Activated T-cell treated with anti-CD3 and anti-CD28 coated beads, Interleukin-2, amount 50 U/mL, for 24 hours (primary cell): ENCODE measurements at places on chromosomes 13 and 19.

GRCh38 chr13:109101550-109102144 lies 472.2 kb downstream of the MYO16 start:
- no peak for DNase-seq

DNA sequence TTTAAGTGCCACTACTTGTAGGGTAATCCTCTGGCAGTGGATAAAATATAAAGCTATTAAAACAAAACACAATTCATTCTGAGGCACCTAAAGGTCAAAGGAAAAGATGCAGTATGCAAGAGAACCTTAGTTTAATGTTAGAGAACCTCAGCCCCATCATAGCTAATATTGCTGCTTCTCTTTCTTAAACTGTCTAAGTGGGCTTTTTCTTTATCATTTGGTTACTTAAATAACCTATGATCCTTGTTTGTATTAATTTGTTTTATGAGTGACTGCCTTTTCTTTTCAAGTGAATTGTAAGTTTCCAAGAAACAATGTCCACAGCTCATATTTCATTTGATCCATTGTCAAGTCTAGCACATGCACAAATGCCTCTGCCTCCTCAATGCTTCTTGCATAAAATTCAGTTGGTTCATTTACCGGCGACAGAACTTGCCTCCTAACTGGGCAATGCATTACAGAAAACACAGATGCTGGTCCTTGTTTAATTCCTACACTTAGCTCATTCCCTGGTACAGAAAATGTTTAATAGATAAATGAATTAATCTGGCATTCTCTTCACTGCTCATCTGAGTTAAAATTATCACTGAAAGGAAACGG lies 1049.8 kb downstream of the OLFM4 start:
- DNase-seq, result no peak

DNA sequence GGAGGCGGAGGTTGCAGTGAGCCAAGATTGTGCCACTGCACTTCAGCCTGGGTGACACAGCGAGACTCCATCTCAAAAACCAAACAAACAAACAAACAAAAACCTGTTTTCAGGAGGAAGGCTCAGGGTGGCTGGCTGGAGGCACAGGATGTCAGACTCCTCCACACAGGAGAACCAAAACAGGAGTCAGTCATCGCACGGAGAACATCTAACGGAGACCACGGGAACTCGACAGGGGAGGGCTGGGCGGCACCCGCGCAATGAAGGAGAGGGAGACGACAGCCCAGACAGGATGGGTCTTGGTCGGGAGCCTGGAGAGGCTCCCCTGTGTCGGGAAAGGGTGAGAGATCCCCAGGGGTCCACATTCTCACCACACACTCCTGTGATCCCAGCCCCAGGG lies 20.8 kb upstream of the SLC7A9 start:
- DNase-seq, result no peak

GRCh38 chr19:49081273-49081672 lies 4.0 kb upstream of the SNRNP70 start:
- DNase-seq, result no peak

GRCh38 chr19:3692141-3693024 lies 7.9 kb downstream of the PIP5K1C start:
- DNase-seq, result peak; percentile 70

DNA sequence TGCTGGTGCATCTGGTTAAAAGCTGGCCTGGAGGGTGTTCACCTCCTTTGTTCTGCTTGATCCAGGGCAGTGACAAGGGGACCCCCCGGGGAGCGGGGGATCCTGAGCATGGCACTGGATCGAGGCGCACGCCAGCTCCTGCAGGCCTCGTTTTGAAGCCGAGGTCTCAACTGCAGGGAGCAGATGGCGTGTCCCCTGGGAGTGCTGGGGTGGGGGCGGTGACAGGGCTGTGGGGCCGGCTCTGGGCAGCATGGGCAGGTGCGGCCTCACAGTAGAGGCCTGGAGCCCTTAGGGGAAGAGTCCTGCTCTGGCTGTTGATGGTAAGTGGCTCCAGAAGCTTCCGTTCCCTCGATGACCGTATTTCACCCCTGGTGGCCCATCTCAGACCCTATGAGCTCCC lies 51.8 kb downstream of the CRTC1 start:
- DNase-seq, result no peak

GRCh38 chr19:55454787-55455243 lies 6.6 kb downstream of the ISOC2 start:
- peak; percentile 61 for DNase-seq

DNA sequence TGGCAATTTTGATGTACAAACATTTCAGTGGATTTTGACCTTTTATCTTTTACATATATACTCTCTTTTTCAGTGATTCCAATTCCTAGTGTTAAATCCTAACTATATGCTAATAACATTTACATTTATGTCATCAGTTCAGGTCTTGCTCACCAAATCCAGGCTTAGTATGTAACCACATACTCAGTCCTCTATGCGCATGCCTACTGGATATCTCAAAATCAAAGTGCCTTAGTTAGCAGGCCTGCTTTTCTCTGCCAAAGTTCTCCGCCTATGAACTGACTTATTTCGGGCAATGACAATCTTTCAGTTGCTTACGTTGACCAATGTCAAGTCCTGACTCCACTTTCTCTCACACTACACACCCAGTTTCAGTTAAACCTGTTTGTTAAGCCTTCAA lies 478.5 kb upstream of the SLITRK1 start:
- no peak for DNase-seq

DNA sequence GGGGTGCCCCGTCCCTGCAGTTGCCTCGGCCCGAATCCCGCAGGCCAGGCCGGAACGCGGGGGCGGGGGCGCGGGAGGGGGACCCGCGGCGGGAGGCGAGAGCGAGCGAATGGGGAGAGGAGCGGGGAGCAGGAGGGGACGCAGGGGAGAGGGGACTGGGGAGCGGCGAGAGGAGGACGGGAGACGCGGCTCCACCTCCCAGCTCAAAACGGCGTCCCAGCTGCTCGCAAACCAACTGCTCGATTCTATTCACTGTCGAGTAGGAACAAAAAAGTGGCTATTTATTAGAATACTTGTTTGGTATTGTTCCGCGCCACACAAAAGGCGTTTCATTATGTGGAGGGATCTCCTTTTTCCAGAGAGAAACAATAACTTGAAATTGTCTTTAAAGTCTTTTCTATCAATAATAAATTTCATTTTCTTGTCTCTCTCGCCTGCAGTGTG lies 10.6 kb upstream of the SOX1 start:
- DNase-seq, result no peak

DNA sequence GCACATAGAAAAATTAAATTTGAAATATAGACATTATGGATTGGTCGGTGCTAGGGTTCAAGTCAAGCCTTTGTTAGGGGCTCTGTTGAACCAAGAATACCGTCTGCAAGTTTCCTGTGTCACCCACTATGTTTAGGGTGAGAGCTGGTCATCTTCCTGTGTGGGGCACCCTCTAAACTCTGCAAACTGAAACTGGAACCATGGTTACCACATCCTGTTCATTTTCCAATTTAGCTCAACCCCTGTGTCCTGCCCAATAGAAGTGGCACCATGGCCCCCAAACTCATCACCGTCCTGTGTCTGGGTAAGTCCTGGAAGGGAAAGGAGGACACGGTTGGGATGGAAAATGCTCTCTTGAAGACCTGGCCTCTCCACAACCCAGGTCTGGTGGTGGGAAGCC lies 29.9 kb downstream of the LAIR2 start:
- DNase-seq, result no peak

GRCh38 chr19:38683393-38684077 lies 36.1 kb downstream of the ACTN4 start:
- DNase-seq, result peak; percentile 59

DNA sequence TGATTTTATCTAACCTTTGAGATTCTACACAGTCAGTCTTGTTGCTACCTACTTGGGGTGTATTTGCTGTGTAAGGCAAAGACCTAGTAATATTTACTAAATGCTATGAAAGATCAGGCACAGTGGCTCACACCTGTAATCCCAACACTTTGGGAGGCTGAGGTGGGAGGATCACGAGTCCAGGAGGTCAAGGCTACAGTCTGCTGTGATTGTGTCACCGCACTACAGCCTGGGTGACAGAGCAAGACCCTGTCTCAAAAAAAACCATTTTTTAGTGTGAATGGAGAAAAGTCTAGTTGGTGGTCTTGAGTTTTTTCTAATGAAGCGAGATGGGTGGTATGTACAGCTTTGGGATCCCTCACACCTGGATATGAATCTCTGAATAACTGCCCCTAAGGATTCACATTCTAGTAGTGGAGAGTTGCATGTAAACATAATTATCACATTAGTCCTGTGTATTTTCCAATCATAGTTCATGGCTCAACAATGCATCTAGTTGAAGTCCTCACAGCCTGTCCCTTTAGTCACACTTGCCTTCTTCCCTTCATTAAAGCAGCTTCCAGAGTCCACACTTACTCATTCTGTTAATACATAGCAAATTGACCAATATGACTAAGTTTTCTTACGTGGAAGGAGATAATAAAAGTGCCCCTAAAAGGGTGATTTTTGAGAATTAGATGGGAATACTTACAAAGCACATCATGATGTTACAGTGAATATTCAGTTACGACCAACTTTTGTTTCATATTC lies 7.5 kb downstream of the RPL21 start:
- no peak for DNase-seq

GRCh38 chr13:80040981-80041317 lies 300.0 kb downstream of the SPRY2 start:
- no peak for DNase-seq
